ENCODE measurements at places on chromosomes 3 and 15. TPM values are rescaled to one million over a fixed set of nuclear protein-coding genes. Genes with fewer than 3 reads are reported as not detected.
A peak's percentile ranks its signal among the peaks of the same experiment; 100 is the strongest.

Gene EXD1
- not detected for total RNA-seq

Gene HRH1
- 4.7 TPM for total RNA-seq

DNA sequence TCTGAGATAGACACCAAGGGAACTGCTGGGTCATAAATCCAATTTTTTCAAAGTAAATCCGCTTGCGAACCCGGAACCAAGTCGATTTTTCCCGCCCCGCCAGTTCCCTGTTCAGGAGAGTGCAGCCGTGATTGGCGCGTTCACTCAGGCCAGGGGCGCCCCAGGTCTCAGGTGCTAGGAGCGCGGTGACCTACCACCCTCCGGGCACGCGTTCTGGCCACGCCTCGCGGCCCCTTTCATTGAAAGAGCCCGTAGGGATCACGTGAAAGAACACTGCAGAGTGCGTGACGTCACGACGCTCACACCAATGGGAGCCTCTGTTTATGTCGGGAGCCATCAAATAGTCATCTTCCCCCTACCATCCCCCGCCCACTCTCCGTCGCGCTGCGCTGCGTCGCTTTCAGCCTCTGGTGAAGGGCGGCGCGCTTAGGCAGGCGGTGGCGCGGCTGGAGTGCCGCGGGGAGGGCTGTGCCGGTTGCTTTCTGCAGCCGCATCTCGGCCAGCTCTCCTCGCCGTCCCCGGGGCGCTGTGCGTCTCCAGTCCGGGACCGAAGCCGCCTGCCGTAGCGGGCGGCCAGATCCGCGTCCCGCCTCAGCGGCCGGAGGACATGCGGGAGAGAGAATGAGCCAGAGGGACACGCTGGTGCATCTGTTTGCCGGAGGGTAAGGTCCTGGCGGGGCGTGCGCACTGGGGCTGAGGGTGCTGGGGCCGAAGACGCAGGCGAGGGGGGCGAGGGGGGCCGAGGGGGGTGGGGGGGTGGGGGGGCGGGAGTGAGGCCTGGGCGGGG, at the start of gene SLC25A36:
Gene SLC25A36, plus strand, starts transcription at position 403 of the 787 bp plus-strand sequence. Its CDS starts 219 bp downstream, at position 622.
- peak; percentile 96 for DNase-seq

DNA sequence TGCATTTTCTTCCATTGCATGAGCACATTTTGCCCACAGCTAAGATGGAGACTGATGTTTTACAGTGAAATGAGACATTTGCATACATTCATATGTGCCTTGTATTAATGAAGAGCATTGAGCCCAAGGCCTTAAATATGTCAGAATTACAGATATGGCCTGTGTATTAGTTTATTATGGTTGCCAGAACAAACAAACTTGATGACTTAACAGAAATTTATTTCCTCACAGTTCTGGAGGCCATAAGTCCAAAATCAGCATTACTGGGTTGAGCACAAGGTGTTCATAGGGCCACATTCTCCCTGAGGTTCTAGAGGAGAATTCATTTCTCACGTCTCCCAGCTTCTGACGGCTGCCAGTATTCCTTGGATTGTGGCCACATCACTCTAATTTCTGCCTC, 302.6 kb upstream of the TGFBR2 start:
- no peak for DNase-seq

Gene MKRN3
- not detected for total RNA-seq

Gene SLC22A13
- 0.60 TPM for total RNA-seq

DNA sequence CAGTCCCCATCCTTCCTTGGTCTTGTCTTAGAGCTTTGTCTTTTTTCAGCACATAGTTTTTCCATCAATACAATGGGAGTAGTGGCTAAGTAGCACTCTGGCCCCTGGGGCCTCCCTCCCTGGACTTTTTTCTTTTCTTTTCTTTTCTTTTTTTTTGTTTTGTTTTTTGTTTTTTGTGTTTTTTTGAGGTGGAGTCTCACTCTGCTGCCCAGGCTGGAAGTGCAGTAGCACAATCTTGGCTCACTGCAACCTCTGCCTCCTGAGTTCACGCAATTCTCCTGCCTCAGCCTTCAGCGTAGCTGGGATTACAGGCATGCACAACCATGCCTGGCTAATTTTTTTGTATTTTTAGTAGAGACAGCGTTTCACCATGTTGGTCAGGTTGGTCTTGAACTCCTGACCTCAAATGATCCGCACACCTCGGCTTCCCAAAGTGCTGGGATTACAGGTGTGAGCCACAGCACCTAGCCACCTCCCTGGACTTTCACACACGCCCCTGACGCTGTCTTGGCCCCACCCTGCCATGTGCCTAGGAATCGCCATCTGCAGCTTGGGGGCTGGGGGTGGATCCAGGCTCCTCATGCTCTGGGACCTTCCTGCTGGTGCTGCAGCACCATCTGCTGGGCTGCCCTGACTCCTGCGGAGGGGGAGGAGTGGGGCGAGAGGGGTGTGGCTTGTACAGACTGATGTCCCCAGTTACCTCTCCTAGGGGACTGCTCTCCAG, 2.8 kb downstream of the C15orf39 start:
- peak; percentile 87 for DNase-seq

Gene ZNF80
- not detected for total RNA-seq

Data from type B pancreatic cell (in vitro differentiated cells).